ENCODE measurements at places on chromosomes 3 and 15. TPM values are rescaled to one million over a fixed set of nuclear protein-coding genes. Genes with fewer than 3 reads are reported as not detected.

The HHLA2 gene
- 1.3 TPM for total RNA-seq

The COL6A5 gene
- total RNA-seq: not detected

The TF gene
- total RNA-seq: 0.02 TPM

The SOX2 gene
- not detected for total RNA-seq

The RETNLB gene
- not detected for total RNA-seq

The XCR1 gene
- not detected for total RNA-seq

The TRIM59 gene
- 33.0 TPM for total RNA-seq

The FBXO40 gene
- total RNA-seq: not detected

The NME9 gene
- total RNA-seq: not detected

The PLCB2 gene
- total RNA-seq: 52.3 TPM

The IL20RB gene
- total RNA-seq: 0.63 TPM

The SOX14 gene
- not detected for total RNA-seq

The MCF2L2 gene
- 3.0 TPM for total RNA-seq

The OR5H2 gene
- not detected for total RNA-seq

The CHCHD6 gene
- total RNA-seq: 16.9 TPM

The LDHAL6B gene
- total RNA-seq: not detected

The MDFIC2 gene
- total RNA-seq: not detected

The LYSMD2 gene
- total RNA-seq: 21.8 TPM

The ADCY5 gene
- total RNA-seq: not detected

The MYO1E gene
- 57.5 TPM for total RNA-seq

The CDCP1 gene
- 1.7 TPM for total RNA-seq

The PODXL2 gene
- 1.7 TPM for total RNA-seq

The PLAAT1 gene
- total RNA-seq: not detected

The CDC25A gene
- 58.2 TPM for total RNA-seq

The ILDR1 gene
- not detected for total RNA-seq

The CCR9 gene
- total RNA-seq: 1.5 TPM

The SH2D7 gene
- total RNA-seq: not detected

The GLDN gene
- not detected for total RNA-seq

The GHRL gene
- not detected for total RNA-seq

The TNIK gene
- total RNA-seq: 17.8 TPM

The TEX9 gene
- total RNA-seq: 1.4 TPM

The TM4SF4 gene
- not detected for total RNA-seq

The SI gene
- total RNA-seq: not detected

The HTR3E gene
- not detected for total RNA-seq

The YEATS2 gene
- total RNA-seq: 44.1 TPM

The ABTB1 gene
- total RNA-seq: 13.1 TPM

The APOD gene
- not detected for total RNA-seq

The SYNM gene
- total RNA-seq: 1.2 TPM

The CAMK2N2 gene
- total RNA-seq: 0.69 TPM

The DNAH12 gene
- total RNA-seq: 0.08 TPM

The HEXA gene
- total RNA-seq: 68.2 TPM

The BDH1 gene
- total RNA-seq: 76.8 TPM

The GMNC gene
- total RNA-seq: not detected

The TM4SF1 gene
- not detected for total RNA-seq

The MAPK6 gene
- 92.9 TPM for total RNA-seq

The AGBL1 gene
- not detected for total RNA-seq

The ECE2 gene
- total RNA-seq: not detected

The FSTL1 gene
- total RNA-seq: 0.94 TPM

Measured in activated CD8-positive, alpha-beta memory T cell treated with anti-CD3 and anti-CD28 coated beads for 36 hours (primary cell).